Epithelial cell of prostate (primary cell): ENCODE measurements at places on chromosomes 6 and 20.

- no peak for DNase-seq
These were observed 119.6 kb upstream of the RIMS1 start for GRCh38 chr6:71766796-71767195.

DNA sequence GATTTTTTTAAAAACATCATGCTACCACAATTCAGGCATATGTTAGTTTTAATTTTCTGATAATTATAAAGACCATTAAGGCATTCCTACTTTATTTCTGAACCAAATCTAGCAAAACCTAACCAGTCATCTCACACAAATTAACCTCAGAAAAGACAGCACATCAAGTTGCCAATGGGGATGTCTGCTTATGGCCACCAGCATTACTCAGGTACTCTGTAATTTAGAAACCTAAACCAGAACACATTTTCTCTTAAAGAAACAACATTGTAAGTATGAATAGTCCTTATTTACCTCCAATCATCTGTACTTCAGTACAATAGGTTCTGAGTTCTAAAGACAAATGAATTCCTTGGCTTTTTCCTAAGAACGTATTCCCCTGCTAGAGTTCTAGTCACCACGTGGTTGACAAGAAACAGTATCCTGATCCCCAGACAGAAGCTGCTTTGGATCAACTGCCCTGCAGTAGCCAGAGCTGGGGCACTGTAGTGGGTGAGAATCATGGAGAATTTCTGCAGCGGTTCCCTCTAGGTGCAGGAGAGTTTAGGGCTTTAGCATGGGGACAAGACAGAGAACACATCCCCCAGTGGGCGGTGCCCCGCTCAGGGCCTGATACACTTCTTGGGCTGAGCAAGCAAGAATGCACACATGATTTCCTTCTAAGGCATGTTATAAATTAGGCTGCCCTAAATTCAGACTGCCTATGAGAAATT lies 15.4 kb downstream of the GCLC start:
- DNase-seq, result no peak

- DNase-seq, result no peak
These were observed 54.9 kb upstream of the SMOC2 start for GRCh38 chr6:168385858-168386735.

GRCh38 chr20:37357481-37358365 lies 11.8 kb downstream of the SRC start:
- no peak for DNase-seq

GRCh38 chr6:130115036-130115435 lies 96.7 kb downstream of the L3MBTL3 start:
- no peak for DNase-seq

DNA sequence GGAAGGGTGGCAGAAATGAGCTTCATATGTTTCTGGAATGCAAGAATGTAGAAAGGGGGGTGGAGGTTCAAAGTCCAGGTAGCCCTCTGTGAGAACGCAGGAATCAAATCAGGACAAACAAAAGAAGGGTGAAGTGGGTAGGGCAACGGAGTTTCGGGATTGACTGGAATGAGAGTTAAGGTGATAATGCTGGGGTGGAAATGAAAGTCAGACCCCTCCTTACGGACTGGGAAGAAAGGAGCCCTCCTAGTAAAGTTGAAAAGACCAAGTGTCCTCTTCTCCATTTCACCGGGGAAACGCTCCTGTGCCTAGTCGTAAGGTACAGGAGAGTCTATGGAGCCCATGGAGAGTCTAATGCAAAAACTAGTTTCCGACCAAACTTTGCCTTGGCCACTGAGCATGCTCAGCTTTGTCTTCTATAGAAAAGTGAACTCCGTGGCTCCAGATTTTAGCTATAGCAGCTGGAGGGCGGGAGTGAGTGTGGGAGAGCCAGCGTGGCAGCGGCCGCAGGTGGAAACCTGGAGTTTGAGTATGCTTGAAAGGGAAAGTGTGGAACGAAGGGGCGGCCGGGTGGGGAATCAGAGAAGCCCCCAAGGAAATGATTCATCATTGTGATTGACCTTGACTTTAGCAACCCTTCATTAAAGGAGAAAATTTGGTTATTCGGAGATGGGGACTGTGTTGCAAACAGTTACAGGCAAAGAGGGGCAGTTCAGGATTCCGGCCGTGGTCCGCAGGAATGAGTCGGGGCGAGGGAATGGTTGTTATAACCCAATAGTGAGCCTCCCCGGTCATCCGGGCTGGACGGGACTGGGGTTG lies 1.3 kb upstream of the LRRC1 start:
- DNase-seq, result no peak

GRCh38 chr20:8621001-8621400 lies 447.9 kb upstream of the PLCB4 start:
- DNase-seq, result no peak

DNA sequence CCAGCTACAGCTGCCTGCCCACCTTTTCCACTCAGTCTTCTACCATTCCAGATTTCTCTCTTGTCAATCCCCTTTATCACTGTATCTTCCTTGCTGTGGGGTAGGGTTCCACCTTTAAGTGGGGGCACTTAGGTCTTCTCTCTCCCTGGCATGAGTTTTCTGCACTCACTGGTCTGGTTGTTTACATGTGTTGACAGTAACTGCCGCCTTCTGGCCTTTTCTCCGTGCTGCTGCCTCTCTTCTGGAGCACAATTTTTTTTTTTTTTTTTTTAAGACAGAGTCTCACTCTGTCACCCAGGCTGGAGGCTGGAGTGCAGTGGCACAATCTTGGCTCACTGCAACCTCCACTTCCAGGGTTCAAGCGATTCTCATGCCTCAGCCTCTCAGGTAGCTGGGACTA lies 12.0 kb downstream of the RNF114 start:
- DNase-seq, result no peak

- DNase-seq, result no peak
These were observed 215.5 kb upstream of the LAMP5 start for GRCh38 chr20:9298906-9299305.

DNA sequence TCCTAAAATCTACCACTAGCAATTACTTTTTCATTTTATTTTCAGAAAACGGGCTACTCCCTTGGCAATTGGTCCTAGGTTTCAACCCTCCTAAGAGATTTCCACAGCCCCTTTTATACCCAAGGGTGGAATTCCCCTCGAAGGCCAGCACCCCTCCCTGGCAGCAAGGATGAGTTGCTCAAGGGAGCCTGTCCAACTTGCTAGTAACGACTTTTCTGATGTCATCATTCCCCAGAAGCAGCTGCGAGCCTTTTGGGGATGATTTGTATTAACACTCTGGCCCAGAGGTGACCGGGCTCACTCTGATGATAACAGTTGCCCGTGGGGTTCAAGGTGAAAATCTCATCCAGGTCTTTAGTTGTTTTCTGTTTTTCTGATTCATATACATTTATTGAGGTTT lies 30.7 kb upstream of the NAA20 start:
- no peak for DNase-seq

GRCh38 chr6:135667691-135668455 lies 170.3 kb upstream of the AHI1 start:
- DNase-seq, result no peak

DNA sequence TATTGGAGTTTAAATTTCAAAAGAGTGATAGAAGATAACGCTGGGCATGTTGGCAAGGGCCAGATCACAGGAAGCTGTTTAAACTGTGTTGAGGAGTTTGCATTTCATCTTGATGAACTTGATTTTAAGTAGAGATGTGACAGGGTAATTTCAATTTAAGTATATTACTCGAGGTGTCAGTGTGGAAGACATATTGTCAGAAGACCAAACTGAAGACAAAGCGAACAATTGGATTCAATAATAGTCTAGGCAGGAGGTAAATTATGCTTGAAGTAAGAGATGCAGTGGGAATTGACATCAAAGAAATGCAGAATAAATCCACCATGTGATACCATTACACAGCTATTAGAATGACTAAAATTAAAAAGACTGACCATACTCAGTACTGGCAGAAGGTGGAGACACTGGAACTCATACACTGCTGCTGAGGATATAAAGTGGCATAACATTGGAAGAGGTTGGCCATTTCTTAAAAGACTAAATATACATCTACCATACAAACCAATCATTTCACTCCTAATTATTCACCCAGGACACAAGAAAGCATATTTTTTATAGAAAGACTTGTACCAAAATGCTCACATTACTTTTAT lies 240.8 kb downstream of the ARHGAP18 start:
- DNase-seq, result no peak

DNA sequence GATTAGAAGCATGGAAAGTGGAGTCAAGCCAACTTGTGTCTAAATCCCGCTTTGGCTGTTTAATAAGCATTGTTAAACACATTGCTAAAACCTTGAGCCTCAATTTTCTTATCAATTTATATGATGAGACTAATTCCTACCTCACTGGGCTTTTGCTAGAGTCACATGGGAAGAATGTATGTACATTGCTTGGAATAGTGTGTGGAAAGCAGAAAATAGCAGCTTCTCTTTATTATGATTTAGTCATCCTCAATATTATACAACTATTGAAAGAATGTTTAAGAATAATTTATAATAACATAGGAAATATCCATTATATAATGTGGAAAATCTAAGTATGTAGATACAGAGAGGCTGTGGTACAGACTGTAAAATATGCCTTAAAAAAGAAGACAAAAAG lies 313.0 kb upstream of the CDYL start:
- DNase-seq, result no peak

DNA sequence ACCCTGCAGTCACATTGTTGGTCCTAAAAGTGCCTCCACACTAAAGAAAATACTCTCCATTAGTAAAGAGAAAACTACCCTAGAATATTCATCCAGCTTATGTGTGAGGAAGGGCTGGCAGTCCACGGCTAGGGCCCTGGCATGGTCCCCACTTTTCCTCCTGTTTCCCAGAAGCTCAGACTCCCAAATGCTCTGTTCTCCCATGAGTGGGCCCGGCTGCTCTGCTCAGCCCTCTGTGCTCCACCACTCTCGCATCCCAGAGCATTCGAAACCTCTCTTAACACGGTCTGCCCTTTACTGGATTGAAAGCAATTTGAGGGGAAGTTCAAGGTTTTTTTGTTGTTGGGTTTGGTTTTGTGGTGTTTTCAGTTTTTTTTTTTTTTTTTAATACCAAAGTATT lies 61.8 kb downstream of the APCDD1L start:
- DNase-seq, result no peak

DNA sequence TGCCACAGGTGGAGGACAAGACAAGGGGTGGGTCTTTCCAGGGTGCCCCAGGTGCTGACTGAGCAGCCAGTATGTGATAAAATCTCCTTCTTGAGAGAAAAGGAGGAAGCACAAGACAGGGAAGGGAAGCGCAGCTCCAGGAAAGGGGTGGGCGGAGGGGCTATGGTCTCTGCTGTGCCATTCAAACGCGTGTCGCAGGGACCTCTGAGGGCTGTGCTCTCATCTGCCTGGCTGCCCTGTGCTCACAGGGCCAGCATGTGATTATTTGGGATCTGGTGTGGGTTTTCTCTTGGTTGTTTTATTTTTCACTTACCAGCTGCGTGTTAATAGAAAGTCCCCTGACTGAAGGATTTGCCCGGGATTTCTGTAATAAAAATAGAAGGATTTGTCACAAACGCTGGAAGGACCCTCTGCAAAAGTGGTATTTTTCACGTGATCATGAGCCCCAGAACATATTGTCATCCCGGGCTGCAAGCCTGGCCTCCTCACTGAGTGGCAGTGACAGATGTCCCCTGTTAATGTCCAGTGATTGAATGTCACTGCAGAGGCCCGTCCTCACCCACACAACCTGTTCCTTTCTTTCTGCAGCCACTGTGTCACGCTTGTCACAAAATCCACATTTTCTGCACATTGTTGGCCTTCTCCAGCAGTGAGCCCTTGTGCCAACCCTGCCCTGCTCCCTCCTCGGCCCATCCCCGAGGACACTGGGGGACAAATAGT lies 35.0 kb upstream of the VSX1 start:
- DNase-seq, result no peak

DNA sequence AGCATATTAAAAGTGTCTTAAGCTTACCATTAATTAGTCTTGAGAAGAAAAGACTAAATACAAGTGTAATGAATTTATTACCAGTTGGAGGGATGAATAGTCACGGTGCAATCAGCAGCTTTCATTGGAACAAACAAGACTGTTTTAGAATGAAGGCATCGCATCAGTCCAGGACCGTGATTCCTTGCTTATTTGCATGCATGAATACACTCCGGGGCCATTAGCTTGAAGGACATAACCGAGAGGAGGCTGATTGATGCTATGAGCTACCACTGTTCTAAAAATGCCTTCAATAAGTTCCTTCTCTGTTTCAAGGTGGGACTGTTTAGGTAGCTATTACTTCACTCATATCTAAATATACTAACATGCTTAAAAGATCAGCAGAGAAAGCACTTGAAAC lies 17.9 kb downstream of the PROKR2 start:
- no peak for DNase-seq

DNA sequence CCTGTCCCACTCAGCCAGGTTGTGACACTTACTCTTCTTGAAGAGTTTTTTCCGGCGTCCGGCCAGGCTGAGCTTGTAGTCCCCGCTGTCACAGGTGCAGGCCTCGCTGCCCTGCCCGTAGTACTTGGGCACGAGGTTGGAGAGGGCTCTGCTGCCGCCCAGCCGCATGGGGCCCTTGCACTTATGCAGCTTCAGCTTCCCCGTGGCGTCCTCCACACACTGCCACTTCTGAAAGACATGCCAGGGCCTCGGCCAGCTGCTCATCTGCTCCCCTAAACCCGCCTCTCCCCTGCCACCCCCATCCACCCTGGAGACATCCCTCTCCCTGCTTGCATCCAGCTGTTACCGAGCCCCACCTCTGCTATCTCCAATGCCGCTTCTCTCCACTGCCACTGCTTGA lies 113.1 kb downstream of the SULF2 start:
- DNase-seq, result no peak

DNA sequence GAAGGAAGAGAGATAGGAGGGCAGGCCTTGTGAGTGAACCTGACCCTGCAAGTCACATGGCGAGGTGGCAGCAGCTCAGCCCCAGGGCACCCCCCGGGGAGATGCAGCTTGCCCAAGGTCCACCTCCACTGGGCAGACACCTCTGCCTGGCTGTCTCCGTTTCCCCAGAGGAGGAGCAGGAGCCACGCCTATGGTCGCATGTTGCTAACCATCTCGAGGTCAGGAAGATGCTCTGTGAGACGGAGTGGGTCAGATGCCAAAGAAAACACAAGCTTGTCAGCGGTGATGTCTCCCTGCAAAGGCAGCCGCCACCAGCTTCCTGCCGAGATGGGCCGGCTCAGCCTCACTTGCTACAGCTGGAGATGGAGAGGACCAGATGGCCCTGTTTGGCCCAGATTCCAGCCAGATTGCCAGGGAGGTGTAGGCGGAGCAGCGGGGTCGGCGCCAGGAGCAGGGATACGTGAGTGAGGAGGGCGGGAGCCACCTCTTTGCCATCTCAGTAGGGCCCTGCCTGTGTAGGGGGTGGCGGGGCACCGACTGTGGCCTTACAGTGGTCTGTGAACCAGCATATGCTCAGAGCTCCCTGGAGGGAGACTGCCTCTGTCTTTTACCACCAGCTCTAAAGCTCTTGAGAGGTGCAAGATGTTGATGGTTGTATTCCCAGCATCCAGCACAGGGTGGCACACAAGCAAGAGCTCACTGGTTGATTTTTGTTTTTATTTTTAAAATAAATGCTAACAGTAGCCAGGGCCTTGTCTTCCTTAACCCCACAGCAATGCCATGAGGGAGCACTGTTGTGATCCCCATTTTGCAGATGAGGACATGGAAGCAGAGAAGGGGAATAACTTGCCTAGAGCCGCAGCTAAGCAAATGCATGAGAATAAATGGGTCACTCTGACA lies 42.9 kb upstream of the FAM83D start:
- DNase-seq, result no peak
